Stimulated activated CD4-positive, alpha-beta T cell treated with anti-CD3 and anti-CD28 coated beads, Interleukin-15, amount 100 ng/mL, for 48 hours (primary cell): ENCODE measurements at places on chromosomes 2 and 18.

- no peak for DNase-seq
Measured at GRCh38 chr18:11661430-11661829, 27.6 kb upstream of the GNAL start.

DNA sequence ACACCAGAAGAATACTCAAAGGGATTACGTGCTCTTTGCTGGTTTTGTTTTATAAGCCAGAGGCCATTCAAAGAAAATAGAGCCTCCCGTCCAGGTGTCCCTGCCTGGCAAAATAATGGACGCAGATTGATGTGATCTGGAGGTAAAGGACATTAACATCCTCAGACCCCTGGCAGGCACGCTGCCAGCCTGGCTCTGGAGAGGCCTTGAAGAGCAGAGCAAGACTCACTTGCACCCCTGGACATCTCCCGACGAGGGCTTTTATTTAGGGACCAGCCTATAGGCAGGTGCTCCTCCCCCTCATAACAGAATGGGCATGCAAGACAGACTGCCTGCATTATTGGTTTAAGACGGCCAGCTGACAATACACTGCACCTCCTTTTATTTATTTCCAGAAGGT is 291.3 kb downstream of the BCL11A start:
- no peak for DNase-seq

DNA sequence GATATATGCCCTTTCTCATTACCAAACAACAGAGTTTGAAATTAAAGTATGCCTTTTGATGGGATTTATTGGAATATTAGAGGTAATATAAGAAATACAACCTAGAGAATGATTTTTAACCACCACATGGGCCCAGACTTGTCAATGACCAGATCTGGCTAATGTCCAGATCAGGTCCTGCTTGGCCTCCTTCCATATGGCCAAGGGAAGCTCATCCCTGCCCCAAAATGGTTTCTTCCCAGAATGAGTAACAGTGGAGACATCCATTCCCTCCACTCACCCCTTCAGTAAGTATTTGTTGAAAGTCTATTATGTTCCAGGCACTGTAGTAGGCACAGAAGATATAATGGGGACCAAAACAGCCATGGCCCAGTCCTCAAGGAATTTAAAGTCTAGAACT is 54.9 kb downstream of the ANTXR1 start:
- no peak for DNase-seq

DNA sequence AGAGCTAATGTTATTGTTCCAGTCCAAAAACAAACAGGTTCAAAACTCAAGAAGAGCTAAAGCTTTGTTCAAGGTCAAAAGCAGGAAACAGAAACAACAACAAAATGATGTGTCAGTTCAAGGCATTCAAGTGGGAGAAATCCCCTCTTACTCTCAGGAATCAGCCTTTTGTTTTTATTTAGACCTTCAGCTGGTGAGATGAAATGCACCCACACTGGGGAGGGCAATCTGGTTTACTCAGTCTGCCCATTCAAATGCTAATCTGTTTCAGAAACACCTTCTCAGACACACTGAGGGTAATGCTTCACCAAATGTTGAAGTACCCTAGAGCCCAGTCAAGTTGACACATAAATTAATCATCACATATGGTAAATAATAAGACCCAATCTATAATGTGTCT is 150.6 kb downstream of the TMX3 start:
- no peak for DNase-seq

- no peak for DNase-seq
Measured at GRCh38 chr2:121034551-121034950, 250.5 kb downstream of the TFCP2L1 start.

DNA sequence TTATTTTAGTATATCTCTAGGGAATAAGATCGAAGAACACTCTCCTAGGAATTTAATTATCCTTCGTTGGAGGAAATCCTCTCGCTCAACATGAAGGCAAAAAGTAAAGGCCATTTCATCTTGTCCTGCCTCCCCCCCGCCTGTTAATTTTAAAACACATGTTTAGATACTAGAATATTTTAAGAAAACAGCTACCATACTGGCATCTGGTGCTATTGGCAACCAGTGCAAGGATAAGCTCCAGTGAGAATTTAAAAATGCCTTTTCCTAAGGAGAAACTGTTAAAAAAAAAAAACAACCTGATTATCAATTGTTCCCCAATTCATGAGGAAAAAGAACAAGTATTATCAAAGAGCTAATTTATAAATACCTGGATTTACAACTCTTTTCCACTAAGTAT is 864.7 kb downstream of the NRXN1 start:
- DNase-seq, result no peak

- DNase-seq, result no peak
Measured at GRCh38 chr2:54048117-54048785, 67.2 kb upstream of the ACYP2 start.

DNA sequence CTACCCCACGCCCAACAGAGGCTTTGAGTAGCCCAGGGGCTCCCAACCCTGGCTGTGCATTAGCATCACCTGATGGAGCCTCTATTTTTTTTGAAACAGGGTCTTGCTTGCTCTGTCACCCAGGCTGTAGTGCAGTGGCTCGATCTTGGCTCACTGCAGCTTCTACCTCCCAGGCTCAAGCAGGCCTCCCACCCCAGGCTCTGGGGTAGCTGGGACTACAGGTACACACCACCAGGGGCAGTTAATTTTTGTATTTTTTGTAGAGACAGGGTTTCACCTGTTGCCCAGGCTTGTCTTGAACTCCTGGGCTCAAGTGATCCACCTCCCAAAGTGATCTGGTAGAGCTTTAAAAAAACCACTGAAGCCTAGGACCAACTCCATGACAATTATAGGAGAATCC is 394.8 kb upstream of the ATP5MC3 start:
- DNase-seq, result no peak

GRCh38 chr18:76956648-76957047 is 134.3 kb downstream of the ZNF236 start:
- no peak for DNase-seq

DNA sequence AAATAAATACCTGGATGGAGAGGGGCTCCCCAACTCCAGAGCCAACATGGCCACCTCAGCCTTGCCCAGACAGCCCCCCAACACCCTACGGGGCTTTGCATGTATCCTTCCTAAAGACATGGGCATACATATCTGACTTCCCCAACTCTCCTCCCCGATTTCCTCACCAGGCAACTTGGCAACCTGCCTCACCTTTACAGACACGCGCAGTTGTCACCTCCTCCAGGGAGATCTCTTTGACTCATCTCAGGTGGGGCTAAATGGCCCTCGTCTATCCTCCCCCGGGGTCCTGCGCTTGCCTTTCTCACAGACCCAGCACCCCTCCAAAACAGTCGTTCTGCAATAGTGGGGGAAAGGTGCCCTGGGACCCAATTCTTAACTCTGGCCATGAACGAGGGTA is 10.6 kb upstream of the BIN1 start:
- DNase-seq, result no peak

DNA sequence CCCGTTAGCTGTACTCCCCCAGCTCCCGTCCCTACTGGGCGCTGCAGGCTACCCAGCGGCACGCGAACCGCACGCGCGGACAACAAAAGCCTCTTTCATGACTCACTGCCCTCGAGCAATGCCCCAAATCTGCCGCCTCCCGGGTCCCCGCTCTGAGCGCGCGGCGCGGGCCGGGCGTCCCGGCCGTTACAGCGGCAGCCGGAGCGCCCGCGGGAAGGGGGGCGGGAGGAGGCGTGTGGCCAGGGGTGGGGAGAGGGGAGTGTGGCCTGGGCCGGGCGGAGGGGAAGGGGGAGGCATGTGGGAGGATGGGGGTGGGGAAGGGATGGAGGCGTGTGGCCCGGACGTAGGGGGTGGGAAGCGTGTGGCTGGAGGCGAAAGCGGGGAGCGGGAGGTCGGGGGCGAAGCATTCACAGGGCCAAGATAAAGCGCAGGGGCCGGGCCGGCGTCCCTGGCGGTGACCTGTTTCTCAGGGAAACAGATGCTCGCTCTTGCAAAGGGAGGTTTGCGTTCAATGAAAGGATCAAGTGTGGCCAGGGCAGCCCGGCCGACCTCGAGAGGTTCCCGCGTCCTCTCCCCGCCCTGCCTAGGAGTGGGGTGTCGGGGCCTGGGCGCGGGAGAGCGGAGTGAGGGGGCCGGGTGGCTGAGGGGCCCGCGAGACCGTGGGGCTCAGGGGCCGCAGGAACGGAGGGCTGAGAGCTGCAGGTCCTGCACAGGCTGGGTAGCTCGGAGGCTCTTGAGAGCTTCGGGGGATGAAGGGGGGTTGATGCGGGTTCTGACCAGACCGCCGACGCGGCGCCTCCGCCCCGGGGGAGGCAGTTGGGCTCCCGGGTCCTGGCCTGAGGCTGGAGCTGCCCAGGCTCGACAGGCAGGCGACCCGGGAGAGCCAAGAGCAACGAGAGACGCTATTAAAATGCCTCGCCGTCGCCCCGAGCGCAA is 3.5 kb upstream of the NEUROD1 start:
- DNase-seq, result no peak

DNA sequence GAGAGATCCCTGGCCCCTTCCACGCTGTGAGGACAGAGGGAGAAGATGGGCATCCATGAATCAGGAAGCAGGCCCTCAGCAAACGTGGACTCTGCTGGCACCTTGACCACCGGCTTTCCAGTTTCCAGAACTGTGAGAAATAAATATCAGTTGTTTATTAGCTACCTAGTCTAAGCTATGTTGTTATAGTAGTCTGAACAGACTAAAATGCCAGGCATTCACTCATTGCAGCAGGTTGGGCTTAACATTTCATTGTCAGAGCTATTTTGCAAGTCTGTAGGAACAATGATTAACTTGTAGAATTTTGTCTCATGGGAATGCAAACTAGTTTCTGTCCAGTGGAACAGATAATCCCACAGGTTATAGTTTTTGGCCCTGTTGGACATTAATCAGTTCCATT is 24.8 kb upstream of the TBC1D8 start:
- no peak for DNase-seq

DNA sequence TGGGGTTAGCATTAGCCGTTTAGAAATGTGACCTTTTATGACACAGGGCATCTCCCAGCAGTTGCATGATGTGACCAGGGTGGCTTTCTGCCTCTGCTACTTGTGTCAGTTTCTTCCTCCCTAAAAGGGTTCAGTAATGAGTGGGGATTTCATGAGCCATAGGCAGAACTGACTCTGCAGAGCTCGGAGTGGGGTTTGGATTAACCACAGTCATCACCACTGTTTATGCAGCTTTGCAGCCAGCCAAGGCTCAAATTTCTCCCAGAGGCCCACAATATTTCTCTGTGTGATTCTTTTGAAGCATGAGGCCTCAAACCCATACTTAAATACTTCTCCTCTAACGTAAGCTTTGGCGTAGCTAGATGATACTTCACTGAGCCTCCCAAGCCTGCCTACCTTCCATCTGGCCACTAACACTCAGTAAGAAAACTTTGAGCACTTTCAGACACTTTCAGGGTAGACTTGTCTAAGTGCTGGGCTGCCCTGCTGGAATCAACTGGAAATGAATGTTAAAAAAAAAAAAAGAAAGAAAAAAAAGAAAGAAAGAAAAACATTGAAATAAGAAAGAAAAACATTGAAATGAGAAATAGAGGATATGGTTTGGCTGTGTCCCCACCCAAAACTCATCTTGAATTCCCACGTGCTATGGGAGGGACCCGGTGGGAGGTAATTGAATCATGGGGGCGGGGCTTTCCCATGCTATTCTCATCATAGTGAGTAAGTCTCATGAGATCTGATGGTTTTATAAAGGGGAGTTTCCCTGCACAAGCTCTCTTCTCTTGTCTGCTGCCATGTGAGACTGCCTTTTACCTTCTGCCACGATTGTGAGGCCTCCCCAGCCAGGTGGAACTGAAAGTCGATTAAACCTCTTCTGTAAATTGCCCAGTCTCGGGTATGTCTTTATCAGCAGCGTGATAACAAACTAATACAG is 11.5 kb upstream of the LAPTM4A start:
- DNase-seq, result no peak

- DNase-seq, result no peak
Measured at GRCh38 chr2:47437287-47437686, 34.3 kb downstream of the MSH2 start.

DNA sequence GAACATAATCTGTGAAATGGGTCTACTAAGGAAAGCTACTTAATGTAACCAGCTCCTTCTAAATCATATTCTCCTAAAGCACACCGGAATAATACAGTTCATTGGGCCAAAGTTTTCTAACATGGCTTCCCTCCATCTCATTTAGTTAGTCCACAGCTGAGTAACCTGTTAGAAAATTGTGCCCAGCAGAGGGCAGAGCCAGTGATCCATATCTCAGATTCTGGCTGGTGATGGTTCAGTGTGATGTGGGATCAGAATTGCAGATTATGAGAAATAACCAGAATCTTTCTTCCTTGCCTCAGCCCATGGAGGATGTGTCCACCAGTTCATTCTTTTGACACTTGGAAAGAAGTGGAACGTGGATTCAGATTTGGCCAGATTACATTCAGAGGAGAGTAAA is 9.4 kb upstream of the CTLA4 start:
- no peak for DNase-seq
